ENCODE measurements at places on chromosomes 7 and 10.

GRCh38 chr7:96539471-96539870 is 170.2 kb downstream of the SEM1 start:
- DNase-seq: no peak

DNA sequence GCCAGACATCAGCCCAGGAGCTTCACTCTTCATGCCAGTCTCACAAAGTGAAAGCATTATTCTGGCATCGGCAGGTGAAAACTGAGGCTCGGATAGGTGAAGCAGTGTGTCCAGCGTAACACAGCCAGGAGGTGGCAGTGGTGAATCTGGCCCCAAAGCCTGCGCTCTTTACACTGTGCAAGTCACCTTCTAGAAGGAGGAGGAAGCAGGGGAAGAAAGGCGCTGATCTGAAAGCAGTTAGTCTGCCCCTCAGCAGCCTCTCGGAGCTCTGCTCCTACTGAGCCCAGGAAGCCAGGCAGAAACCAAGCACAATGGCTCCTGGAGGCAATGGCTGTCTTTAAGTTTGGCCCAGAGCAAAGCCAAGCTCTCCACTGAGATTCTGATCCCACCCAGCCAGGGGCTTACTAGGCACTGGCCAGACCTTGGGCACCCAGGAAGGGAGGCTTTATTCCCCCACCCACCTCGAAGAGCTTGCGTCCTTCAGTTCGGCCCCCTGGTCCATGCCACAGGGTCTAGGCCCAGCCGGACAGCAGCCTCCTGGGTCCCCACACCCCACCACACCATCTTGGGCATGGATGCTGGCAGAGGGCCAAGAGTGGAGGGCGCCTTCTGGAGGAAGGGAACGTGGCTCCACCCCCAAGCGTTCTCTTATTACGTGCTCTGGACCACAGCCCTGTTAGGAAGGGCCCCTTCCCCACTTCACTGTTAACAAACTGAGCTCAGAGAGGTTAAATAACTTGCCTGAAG is 104.5 kb downstream of the GRID1 start:
- DNase-seq: no peak

- DNase-seq: no peak
Observed at GRCh38 chr7:69817121-69817520, 218.8 kb downstream of the AUTS2 start.

- no peak for DNase-seq
Observed at GRCh38 chr7:115356139-115356746, 434.3 kb downstream of the MDFIC start.

DNA sequence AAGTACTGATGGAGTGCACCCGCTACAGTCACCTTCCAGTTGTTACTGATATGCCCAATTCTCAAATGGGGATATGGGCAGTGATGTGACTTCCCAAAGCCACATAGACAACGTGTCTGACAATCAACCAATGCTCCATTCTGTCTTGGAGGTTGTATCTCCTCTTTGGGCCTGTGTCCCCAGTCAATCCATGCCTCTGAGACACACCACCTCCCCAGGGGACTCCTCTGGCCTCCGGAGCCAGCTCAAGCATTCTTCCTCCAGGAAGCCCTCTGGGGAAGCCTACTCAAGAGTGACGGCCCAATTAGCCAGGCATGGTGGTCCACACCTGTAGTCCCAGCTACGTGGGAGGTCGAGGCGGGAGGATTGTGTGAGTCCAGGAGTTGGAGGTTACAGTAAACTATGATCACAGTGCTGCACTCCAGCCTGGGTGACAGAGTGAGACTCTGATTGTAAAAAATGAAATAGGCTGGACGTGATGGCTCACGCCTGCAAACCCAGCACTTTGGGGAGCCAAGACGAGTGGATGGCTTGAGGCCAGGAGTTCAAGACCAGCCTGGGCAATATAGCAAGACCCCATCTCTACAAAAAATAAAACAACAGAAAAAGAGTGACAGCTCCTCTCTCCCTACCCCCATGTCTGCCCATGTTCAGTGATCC is 99.5 kb upstream of the TNRC18 start:
- peak; percentile 35 for DNase-seq

- no peak for DNase-seq
Observed at GRCh38 chr10:60986791-60987190, 42.8 kb upstream of the RHOBTB1 start.

DNA sequence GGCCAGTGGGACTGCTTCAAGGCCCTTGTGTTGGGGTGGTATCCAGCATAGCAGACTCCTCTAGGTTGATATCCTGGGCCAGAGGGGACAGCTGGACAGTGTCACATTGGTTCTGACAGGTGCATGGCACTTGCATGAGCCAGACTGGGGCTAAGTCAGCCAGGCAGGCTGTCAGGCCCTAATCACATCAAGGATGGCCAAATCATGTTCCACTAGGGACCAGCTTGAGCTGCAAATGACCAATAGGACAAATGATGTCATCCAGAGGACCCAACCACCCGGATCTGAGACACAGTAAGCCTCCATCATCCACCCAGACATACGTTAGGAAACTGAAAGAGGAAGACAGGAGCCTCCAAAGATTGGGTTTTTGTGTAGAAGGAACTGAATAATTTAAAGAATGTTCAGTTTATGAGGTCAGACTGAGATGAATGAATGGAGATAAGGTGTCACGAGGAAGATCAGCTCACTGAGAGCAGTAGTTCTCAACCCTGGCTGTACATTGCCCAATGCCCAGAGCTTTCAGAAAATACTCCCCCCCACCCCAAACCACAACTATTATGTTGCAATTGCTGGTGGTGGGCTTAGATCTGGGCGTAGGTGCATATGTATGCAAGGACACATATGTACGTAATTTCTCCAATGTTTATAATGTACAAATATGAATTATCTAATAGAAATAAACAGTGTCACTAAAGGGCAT is 75.2 kb upstream of the INHBA start:
- no peak for DNase-seq

- DNase-seq: no peak
Observed at GRCh38 chr10:5469353-5470061, 29.9 kb downstream of the CALML5 start.

DNA sequence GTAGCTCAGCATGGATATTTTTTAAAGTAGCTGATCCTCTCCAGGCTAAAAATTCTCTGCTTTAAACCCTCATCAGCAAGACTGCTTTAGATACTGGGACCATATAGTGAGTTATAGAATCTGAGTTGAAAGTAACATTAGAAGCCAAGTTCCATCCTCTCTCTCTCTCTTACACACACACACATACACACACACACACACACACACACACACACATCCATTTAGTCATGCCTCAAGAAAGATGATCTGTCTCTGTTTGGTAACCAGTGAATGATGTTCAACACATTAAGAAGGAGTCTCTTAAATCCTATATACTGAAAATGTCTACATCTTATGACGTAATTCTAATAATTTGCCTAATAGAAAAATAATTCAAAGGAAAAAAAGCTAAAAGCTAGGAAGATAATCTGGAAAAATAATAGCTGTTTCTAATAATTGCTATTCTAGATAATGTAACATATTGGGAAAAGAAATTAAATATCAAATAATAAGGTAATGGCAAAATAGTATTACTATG is 16.9 kb upstream of the ATP6V0A4 start:
- DNase-seq: no peak

All from DND-41 (cell line).